Neural progenitor cell (in vitro differentiated cells): ENCODE measurements at places on chromosomes 1 and 21. TPM values are rescaled to one million over a fixed set of nuclear protein-coding genes. Genes with fewer than 3 reads are reported as not detected.

The STIL gene
- 49.0 and 59.0 TPM in 2 replicates for total RNA-seq

The SPRR2B gene
- total RNA-seq: not detected in 2 replicates

GRCh38 chr1:229058111-229058561, 212.8 kb upstream of the RAB4A start:
- H3K27me3 ChIP-seq: no peaks in the 10 kb centered on the region
- no peak overlapping the region for H3K4me3 ChIP-seq
- peaks cover 32% of the 10 kb centered on the region for H3K4me1 ChIP-seq
- no peaks in the 10 kb centered on the region for H3K36me3 ChIP-seq

DNA sequence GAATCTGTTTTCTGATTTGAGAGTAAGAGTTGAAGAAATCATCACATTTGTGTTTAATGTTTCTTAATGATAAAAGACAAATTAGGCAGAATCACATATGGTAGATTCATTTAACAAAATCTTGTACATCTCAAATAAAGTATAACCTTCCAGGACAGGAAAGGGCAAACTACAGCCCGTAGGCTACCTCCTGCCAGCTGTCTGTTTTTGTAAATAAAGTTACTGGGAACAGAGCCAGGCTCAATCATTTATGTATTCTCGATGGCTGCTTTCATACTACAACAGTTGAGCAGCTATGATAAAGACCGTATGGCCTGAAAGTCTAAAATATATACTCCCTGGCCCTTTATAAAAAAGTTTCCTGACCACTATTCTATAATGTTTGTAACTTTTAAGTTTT, 204.1 kb downstream of the COL24A1 start:
- no peaks in the 10 kb centered on the region for H3K36me3 ChIP-seq
- no peaks in the 10 kb centered on the region for H3K27me3 ChIP-seq
- H3K4me3 ChIP-seq: no peak overlapping the region
- H3K27ac ChIP-seq: no peak overlapping the region
- no peak for DNase-seq
- H3K4me1 ChIP-seq: no peaks in the 10 kb centered on the region

GRCh38 chr1:244075247-244075722, 24.2 kb downstream of the ZBTB18 start:
- no peaks in the 10 kb centered on the region for H3K27me3 ChIP-seq
- H3K4me1 ChIP-seq: no peaks in the 10 kb centered on the region
- H3K4me3 ChIP-seq: no peak overlapping the region
- no peak overlapping the region for H3K27ac ChIP-seq
